ENCODE measurements at places on chromosomes 5 and 9. TPM values are rescaled to one million over a fixed set of nuclear protein-coding genes. Genes with fewer than 3 reads are reported as not detected.

UAP1L1 gene
- 9.6 TPM for total RNA-seq

HSD17B3 gene
- 1.4 TPM for total RNA-seq

EPB41L4A gene
- total RNA-seq = 12.2 TPM

PPP2R2B gene
- total RNA-seq = 9.5 TPM

TMED9 gene
- 119 TPM for total RNA-seq

PLK2 gene
- total RNA-seq = 180 TPM

SH3TC2 gene
- total RNA-seq = 1.1 TPM

SLCO6A1 gene
- not detected for total RNA-seq

TOR4A gene
- total RNA-seq = 43.5 TPM

TAF11L9 gene
- not detected for total RNA-seq

SOHLH1 gene
- not detected for total RNA-seq

MVB12B gene
- 21.7 TPM for total RNA-seq

ADCY2 gene
- total RNA-seq = 14.8 TPM

ZNF883 gene
- 0.95 TPM for total RNA-seq
